Activated naive CD4-positive, alpha-beta T cell treated with Interleukin-2 at 50 U/mL for 16 hours (primary cell): ENCODE measurements at places on chromosomes 3 and 15.
A peak's percentile ranks its signal among the peaks of the same experiment; 100 is the strongest.

DNA sequence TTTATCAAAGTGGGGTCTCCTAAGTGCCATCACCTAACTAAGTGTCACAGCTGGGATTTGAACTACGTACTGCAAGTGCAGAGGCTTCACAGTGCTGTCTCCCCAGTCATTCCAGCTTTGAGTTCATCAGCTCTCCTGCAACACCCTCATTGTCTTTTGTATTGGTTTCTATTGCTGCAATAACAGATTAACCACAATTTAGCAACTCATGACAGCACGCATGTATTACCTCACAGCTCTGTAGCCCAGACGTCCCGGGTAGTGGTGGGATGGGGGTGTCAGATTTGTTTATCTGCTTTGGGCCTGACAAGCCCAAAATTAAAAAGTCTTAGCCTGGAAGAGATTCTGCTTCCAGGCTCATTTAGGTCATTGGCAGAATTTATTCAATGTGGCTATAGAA is 220.5 kb upstream of the LRRN1 start:
- DNase-seq: no peak

GRCh38 chr3:59237121-59237520 is 187.3 kb upstream of the CFAP20DC start:
- no peak for DNase-seq

GRCh38 chr15:67150023-67150860 is 84.8 kb downstream of the SMAD3 start:
- peak; percentile 59 for DNase-seq

GRCh38 chr15:31483053-31483985 is 156.7 kb downstream of the KLF13 start:
- peak; percentile 51 for DNase-seq

DNA sequence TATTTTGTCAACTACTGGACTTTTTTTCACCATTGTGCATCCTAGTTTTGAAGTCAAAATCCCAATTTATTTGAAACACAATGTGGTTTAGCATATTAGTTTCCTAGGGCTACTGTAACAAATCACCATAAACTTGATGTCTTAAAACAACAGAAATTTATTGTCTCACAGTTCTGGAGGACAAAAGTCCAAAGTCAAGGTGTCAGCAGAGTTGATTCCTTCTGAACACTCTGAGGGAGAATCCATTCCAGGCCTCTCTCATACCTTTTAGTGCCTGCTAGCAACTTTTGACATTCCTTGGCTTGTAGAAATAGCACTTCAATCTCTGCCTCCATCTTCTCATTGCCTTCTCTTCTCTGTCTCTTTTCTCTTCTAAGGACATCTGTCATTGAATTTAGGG is 14.9 kb upstream of the SLC27A2 start:
- DNase-seq: no peak

DNA sequence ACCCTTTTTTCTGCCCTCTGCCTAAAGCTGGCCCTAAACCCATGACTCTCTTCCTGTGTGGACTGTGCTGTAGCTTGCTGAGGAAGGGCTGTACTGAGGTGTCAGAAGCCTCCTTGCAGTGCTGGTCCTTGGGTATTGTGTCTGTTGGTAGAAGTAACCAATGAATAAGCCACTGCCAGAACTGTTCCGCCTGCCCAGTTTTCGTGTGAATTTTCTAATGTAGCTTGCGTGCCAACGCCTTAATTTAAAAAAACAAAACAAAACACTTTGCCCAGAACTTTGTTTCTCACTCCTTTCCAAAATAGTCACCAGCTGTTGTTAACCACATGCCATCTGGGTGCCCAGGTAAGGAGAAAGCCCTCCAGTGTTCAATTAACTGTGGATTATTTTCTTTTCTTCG is 101.9 kb downstream of the KLHL25 start:
- peak; percentile 48 for DNase-seq

DNA sequence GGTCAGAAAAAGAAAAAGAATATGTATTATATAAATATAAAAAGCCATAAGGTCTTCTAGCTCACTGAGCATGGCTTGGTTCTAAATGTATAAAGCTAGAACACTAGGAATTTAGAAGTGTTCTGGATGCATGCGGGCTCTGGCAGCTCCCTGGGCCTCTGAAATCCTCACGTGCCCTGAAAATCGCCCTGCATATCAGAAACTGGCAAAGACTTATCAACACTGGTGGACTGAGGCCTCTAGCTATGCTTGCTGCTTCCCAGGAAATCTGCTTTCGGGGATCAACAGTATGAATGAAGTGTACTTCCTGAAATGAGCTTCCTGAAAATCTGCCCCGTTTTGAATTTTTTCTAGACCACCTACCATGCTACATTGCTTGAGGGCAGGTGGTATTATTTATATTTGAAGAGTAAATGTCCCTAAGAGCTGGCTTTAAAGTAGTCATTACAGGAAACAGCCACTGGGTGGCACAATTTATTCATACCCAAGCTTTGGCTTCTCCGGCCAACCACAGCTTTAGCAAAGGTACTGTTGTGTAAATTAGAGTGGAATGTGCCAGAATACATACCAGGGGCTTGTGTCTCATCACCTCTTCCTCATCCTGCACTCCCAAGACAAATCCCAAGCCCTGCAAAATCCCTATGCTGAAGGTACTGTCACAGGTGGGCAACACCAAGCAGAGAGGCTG is 17.7 kb downstream of the CRTAP start:
- peak; percentile 14 for DNase-seq

DNA sequence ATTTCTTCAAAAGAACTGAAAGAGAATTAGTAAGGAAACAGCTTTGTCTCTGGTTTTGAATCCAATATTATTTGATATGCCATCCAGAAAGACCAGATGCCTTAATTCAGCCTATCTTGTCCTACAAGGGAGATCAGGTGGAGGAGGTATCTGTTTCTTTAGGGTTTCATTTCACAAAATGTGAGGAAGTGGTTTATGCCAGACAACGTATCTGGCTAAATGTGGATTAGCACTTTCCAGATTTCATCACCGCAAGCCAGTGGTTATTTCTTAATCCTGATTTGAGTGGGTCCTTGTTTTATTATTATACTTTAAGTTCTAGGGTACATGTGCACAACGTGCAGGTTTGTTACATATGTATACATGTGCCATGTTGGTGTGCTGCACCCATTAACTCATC is 271.1 kb downstream of the EBLN2 start:
- DNase-seq: no peak

DNA sequence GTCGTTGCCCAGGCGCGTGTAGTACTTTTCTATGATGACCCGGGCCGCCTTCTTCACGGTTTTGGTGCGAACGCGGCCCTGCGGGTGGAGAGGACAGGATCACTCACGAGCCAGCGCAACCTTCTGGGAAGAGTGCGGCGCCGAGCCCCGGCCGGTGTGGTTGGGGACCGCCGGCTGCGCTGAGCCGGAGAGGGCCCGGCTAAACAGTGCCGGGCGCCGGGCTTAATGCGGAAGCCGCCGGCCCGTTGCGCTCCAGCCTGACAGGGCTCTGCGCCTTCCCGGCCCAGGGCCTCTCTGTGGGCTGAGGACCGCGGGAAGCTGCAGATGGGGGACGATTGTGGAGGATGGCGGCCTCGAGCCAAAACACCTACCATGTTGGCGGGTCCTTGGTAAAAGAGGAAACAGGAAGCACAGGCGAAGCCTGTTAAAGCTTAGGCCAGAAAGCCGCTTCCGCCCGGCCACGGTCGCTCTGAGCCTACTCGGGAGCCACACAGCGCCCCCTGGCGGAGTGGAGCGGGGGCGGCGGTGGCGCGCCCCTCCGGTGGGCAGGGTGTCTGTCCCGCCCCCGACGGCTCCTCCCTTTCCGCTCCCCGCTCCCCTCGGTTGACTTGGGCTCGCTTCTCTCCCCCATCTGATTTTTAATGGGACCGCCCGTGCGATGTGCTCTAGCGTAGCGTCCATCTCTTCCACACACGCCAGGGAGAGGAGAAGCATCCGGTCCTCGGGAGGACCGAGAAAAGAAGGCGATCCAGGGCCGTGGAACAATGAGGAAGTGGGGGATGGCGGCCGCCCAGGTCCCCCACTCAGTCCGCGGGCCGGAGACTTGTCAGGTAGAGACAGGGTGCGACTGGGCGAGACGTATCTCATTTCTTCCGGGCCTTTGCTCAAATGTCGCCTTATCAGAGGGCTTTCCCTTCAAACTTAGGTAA is at the start of gene RPS17:
Gene RPS17 (minus strand): TSS at position 403 of the 929 bp plus-strand sequence. CDS start 29 bp downstream, at position 374.
- peak; percentile 98 for DNase-seq

DNA sequence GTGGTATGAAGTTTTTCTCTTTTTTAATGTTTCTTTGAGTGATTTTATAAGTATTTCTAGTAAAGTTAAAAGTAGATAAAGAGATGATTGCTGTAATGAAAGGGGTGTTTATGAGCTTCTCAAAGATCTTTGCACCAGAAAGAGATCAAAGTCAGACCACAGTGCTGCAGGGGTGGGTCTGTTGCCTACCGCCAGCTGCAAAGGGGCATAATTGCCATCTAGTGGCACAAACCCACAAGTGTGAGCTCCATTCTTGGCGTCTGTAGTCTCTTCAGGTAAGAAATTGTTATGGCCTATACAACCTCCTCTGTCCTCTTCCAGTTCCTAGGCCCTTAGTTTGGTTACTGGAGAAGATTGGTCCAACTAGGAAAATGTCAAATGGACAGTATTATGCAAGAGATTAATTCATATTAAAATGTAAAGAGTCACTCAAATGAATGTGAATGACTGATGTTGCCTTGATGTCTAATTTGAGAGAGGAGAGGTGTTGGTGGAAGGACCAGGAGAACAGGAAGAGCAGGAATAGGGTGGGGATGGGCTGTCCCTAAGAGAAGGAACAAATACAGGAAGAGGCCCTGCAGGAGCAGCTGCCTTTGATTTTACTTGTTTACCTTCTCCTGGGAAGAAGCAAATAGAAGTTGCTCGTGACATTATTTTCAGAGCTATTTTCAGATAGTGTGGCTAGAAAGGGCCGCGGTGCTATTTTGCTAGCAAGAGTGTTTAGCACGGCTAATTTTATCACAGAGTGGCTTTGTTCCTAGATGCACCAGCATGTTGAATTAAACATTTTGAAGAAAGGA is 53.0 kb upstream of the GSK3B start:
- peak; percentile 20 for DNase-seq

GRCh38 chr3:152706991-152707713 is 127.8 kb upstream of the P2RY1 start:
- no peak for DNase-seq

GRCh38 chr3:104614564-104614963 is 752.1 kb upstream of the ALCAM start:
- no peak for DNase-seq

DNA sequence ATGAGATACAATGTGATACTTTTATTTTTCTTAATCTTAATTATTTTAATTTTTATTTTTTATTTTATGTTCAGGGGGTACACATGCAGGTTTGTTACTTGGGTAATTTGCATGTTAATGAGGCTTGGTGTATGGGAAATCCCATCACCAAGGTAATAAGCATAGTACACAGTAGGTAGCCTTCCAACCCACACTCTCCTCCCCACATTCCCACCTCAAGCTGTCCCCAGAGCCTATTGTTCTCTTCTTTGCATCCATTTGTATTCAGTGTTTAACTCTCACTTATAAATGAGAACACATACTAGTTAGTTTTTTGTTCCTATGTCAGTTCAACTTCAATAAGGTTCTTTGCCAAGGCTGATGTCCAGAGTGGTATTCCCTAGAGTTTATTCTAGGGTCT is 1375.4 kb downstream of the NSUN3 start:
- DNase-seq: no peak

GRCh38 chr15:83498374-83498773 is 51.2 kb downstream of the SH3GL3 start:
- no peak for DNase-seq

DNA sequence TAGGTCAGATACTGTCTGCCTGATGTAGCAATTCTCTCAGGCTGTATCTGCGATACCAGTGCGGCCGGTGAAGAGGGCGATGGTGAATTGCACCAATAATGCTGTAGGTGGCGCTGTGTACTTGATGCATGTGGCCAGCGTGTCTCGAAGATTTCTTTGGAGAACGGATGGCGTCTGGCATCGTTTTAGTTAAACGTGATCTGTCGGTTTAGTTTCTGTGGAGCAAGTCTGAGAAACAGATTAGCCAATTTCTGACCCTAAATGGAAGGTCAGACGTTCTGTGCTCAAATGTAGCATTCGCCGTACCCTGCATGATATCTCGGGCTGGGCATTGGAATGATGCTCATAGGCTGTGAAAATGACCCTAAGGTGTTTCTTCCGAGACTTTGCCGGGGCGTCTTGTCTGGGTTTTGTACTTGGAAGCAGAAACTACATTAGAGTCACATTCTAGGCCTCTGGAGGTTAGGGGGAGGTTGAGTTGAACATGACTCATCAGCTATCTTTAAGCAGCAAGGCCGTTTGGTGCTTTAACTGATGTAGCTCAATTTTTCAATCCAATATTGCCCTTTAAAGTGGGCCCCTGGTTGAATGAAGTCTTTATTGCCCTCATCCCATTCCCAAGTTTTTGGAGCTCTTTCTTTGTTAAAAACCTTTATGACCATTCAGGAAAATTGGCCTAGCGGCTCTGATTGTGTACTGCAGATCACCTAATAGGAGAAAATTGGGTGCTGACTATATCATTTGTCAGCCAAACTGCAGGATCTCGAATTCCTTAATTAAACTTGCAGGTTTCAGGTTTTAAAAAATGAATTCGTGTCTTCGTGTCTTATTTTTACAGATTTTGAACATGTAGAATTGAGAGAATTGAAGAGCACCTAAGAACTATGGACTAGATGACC is 80.0 kb downstream of the SQOR start:
- peak; percentile 38 for DNase-seq

DNA sequence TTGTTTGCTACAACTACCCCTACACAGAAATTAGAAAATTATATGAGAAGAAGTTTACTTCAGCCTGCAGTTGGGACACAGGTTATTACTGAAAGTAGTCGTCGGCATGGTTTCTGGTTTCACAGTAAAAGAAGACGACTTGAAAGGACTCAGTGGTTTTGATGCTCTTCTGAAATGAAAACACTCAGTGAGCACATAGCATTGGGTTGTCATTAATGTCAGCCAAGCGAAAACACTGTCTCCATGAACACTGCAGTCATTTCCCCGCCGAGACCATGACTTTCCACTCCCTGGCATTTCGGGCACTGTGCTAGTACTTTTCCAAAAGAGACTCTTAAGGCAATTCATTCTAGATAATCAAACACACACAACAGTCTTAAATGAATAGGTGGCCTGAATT is 69.2 kb upstream of the ICE2 start:
- peak; percentile 76 for DNase-seq

GRCh38 chr3:139897759-139898158 is 37.2 kb upstream of the CLSTN2 start:
- DNase-seq: no peak

DNA sequence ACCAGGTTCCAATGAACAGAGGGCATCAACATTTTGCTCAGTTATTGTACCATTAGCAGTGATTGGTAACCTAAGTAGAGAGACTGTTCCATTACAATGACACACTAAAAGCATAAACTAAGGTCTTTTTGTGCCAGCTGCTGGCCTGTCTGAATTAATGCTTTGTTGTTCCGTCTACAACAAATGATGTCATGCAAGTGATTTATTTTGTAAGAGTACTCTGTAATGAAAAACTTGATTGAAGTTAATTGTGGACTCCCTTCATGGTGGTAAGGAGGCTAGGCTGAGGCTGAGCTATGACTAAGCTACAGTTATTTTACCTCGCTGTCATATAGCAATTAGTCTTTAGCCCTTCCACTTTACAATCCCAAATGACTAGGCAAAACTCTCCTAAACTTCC is 23.2 kb downstream of the RCN2 start:
- no peak for DNase-seq
